ENCODE measurements at places on chromosomes 2 and 18.
A peak's percentile ranks its signal among the peaks of the same experiment; 100 is the strongest.

- no peak for DNase-seq
These were observed 520.8 kb downstream of the PARD3B start for GRCh38 chr2:205066081-205066480.

GRCh38 chr2:134325696-134326095, 71.8 kb downstream of the MGAT5 start:
- no peak for DNase-seq

DNA sequence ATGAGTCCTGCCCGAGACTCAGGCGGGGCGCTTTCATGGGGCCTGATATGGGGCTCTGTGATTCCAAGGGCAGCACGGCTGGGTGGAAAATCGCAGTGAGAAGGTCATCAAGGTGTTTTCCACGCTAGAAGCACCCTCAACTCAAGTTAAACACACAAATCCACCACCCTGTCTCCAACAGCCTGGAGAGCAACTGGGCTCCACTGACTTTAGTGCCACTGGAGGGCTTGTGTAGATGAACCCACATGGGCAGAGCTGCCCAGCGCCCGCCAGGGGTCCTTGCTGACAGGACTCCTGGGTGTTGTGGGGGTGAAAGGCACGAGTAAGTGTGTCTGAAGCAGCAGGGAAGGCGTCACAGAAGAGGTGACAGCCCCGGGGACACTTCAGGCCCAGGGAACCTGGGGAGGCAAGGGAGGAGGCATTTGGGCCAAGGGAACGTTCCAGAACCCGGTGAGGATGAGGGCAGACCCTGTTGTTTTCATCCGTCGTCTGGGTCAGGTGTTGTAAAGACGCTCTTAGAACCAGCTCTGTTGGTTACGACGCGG, 51.8 kb upstream of the CTDP1 start:
- no peak for DNase-seq

- DNase-seq: no peak
These were observed 208.1 kb downstream of the NEDD4L start for GRCh38 chr18:58252166-58252565.

GRCh38 chr2:200321780-200322534, 15.5 kb downstream of the SPATS2L start:
- no peak for DNase-seq

DNA sequence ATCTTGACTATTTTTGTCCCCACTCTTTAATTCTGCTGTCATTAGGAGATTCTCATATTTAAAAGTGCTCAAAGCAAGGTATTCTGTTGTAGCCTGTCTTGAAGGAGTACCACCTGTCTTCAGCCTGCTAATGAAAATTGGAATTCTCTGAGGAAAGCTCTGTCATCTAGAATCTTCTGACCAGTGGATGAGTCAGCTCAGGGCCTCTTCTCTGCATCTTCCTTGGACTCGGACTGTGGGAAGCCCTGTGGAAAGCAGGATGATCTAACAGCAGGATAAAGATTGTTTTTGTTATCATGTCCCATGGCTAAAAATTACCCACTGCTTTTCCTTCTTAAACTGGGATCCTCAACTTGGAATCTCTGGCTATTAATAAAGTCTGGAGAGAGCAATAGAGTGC, 18.7 kb upstream of the TMEM200C start:
- DNase-seq: no peak

GRCh38 chr2:209648714-209649113, 122.9 kb upstream of the UNC80 start:
- no peak for DNase-seq

DNA sequence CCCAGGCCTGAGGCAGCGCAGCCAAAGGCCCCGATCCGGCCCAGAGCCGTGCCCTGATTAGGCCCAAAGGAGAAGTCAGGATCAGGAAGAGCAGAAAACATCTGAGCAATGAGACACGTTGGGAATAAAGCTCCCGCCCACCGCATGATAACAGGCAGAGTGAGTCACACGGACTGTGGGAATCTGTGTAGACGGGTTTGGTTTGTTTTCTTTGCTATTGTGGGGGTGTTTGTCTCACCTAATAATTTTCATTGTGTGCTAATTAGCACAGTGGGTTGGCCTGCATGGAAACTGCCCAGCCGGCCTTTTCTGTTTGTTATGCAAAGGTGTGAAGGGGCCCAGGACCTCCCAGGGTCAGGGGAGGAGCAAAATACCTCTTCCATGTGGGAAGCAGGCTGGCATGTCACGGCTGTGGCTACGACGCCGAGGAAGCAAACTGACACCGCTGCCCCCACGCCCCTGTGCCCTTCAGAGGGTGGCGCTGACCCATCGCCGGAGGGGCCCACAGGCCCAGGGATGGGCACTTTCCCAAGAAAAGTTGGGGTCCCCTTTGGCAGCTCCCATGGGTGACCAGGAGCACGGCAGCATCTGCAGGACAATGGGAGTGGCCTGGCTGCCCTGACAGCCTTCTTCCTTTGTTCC, 68.4 kb upstream of the CTDP1 start:
- peak; percentile 73 for DNase-seq

DNA sequence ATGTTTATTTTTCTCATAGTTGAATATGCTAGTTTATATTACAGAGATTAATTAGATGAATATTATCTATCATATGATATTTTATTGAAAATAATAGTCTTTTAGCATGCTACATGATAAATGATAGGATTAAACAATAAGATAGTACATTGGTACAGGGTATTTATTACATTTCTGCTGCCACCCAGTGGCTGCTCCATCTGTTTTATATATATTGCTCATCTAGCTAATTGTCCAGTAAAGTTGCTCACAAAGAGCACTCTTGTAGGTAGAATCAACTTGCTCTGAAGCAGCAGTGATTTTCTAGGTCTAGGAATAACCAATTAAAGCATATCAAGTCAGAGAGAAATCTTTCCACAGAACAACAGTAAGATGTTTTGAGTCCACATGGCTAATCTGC, 183.3 kb downstream of the ASXL3 start:
- DNase-seq: no peak

GRCh38 chr2:98559581-98559980, 48.7 kb downstream of the COA5 start:
- no peak for DNase-seq

DNA sequence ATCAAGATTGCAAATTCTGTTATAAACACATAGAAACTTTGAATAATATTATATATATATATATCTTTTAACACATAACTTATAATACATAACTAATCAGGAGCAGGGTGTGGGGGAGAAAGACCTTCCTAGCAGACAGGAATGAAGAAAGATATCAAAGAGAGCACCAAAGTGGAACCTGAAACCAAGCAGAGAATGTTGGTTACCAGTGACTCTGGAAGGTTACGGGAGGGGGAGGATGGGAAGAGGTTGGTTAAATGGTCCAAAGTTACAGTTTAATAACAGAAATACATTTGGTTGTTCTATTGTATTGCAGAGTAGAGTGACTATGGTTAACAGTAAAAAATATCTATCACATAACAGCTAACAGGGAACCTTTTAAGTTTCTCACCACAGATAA, 366.7 kb downstream of the LRRTM4 start:
- DNase-seq: no peak

- DNase-seq: no peak
These were observed 91.8 kb downstream of the HRH4 start for GRCh38 chr18:24552218-24552617.

DNA sequence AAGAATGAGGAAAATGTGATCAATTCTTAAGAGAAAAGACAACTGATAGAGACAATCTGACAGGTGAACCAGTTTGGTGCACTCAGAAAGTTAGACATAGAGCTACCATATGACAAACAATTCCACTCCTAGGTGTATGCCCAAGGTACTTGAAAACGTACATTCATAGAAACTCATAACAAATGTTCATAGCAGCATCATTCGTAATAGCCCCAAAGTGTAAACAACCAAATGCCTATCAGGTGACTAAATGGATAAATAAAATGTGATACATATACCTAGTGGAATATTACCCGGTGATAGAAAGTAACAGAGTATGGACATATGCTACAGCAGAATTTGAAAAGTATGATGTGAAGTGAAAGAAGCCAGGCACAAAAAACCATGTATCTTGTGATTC, 149.3 kb upstream of the TRIB2 start:
- DNase-seq: no peak

DNA sequence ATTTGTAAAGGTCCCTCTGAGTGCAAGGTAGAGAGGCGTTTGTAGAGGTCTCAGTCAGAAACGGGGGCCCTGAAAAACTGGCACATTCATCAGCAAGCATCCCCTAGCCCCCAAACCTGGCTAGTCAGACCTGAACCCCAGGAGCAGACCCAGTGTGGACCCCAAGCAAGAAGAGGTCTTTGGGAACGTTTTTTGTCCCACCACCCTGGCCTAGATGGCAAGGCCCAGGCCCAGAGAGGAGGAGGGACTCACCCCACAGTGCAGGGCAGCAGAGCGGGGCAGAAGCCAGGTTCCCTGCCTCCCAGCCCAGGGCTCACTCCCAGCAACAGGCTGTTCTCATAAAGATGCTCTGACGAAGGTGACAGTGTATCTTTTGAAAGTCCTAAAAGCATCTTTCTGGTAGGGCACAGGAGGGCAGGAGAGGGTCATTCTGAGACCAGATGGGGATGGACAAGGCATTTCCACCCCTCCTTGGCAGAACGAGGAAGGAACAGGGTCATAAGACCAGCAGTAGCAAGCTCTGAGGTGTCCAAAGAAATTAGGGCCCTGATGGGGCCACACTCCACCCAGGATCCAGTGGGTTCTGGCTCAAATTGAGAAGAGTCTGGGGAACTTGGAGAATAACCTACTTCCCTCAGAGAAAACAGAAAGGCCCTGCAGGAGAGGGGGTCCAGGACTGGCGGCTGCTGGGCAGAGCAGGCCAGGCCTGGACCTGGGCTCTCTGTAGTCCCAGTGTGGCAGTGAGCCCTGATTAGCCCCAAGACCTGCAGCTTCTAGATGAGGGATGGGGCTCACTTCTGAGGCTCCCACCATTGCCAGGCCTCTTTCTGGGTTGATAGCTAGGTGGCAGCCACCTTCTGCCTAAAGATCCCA, 18.2 kb downstream of the ADRA2B start:
- no peak for DNase-seq

GRCh38 chr18:60010513-60010912, 110.7 kb downstream of the PMAIP1 start:
- no peak for DNase-seq

DNA sequence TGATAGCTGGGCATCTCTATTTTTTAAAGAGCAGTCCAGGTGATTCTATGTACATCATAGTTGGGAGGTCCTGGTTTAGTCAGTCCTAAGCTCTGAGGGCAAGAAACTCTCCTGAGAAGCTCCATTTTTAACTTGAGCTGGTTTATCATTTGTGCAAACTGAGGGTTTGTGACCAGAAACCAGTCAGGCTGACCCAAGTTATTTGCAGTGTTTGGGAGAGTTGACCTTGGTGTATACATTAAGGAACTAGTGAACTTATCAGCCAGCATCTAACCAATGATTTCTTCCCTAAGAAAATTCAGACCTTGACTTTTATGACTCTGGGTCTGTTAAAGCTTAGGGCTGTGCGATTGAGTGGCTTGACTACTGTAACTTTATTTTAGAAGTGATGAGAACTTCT, 10.6 kb upstream of the MGAT5 start:
- no peak for DNase-seq

- DNase-seq: no peak
These were observed 4.4 kb upstream of the ANKRD23 start for GRCh38 chr2:96848264-96848663.

DNA sequence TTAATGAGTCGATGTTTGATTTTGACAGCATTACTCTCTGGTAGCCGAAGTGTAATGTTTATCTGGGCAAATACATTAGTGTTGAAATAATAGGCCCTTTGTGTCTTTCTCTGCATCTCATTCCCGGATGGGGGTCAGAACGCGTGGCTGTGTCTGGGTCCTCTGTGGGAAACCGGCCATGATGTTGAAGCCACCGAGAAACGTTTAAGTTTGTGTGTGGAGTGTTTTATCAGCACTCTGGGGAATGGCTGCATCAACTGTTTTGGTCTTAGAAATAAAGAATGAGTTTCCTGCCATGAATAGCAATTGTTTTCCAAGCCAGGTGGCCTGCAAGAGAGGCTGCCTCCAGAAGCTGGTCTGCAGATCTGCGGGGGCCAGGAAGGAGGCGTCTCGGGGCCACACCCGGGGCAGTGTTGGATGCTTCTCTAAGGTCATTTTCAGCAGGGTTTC, 69.7 kb downstream of the RNF144A start:
- no peak for DNase-seq

DNA sequence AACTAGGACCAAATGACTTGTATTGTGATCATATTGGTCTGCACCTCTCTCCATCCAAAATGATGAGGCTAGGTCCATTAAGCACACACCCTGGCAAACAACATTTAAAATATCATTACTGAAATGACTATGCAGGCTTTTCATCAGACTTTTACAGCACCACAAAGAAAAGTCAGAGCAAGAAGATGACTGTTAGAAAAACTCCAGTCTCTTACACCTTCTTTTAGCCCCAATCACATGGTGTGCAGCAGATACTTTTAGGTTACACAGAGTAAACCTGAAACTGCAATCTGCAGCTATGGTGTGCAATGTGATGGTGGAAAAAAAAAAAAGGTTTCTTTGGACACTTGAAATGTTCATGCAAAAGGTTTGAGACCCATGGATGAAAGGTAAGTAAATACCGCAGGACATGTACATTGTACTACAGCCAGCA, 5.4 kb upstream of the POLI start:
- DNase-seq: no peak

- DNase-seq: peak; percentile 31
These were observed 106.7 kb upstream of the ASB18 start for GRCh38 chr2:236370847-236371409.

GRCh38 chr2:220053919-220054318, 426.5 kb downstream of the SLC4A3 start:
- no peak for DNase-seq

DNA sequence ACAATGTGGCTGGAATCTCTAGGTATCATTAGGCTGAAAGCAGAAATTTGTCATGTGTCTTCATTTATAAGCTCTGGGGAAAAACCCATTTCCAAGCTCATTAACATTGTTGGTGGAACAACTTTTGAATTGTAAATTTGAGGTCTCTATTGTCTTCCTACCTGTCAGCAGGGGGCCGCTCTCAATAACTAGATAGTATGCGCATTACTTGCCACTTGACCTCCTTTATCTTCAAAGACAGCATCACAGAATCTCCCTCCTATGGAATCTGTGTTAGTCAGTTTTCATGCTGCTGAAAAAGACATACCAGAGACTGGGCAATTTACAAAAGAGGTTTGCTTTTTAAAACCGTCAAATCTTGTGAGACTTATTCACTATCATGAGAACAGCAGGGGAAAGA, 223.1 kb downstream of the CALCRL start:
- DNase-seq: no peak

DNA sequence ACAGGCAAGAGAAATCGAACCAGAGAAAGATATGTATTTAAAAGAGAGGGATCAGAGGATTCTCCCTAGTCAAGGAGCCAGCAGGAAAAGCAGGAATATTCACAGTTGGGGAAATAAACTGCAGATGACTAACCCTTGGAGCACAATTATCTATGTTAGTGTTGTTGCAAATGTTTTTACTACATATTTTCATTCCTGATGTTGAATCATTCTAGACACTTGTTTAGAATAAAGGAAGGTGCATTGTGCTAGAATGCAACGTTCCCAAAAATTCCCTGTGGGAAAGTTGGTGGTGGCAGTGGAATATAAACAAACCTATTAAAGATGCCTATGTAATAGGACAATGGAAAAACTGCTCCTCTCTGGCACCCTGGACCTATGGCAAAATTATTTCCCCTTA, 63.3 kb downstream of the DTNA start:
- no peak for DNase-seq

Measured in suprapubic skin (tissue), 4 donors.